ENCODE measurements at places on chromosomes 13 and 19. TPM values are rescaled to one million over a fixed set of nuclear protein-coding genes. Genes with fewer than 3 reads are reported as not detected.

The KCNRG gene
- total RNA-seq, result 1.9 TPM

The CEACAM3 gene
- not detected for total RNA-seq

The TPGS1 gene
- total RNA-seq, result 71.1 TPM

GRCh38 chr13:113862931-113863523 is 849 bp downstream of the GAS6 start:
- H3K4me3 ChIP-seq, result peak overlapping the region; percentile 40
- peak; percentile 49 for DNase-seq
- peak overlapping the region; percentile 16 for H3K27ac ChIP-seq
- no peaks in the 10 kb centered on the region for H3K36me3 ChIP-seq
- peaks cover 32% of the 10 kb centered on the region for H3K4me1 ChIP-seq
- peaks cover 27% of the 10 kb centered on the region for H3K27me3 ChIP-seq

- no peak overlapping the region for H3K4me3 ChIP-seq
- H3K27ac ChIP-seq, result no peak overlapping the region
- H3K27me3 ChIP-seq, result no peaks in the 10 kb centered on the region
- no peaks in the 10 kb centered on the region for H3K4me1 ChIP-seq
- DNase-seq, result peak; percentile 54
- H3K36me3 ChIP-seq, result no peaks in the 10 kb centered on the region
These were observed 86.5 kb downstream of the TNFSF11 start for GRCh38 chr13:42660333-42660965.

DNA sequence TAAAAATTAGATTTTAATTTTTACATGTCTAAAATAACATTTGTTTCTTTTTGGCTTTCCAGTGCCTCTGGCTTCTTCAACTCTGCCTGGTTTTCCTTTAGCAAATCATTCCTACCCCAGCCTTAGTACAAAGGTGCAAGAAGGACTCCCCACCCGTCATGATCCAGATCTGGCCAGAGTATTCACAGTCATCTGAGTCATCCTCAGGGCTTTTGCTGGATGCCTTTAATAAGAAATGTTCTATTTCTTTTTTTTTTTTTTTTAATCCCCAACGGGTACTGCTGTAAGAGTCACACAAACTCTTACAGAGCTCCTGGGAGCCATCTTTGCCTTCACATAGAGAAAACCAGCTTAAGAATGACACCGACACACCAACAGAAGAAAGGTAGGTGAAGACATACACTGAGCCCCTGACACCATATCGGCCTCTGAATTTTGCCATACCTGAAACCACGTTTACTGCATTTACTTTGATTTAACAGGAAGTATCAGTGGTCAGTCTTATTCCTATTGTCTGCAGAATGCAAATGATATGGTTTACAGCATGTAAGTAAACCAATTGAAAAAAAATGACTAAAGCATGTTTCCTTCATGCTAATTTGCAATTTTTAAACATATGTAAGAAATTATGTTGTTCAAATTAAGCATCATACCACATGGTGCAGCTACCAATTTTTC is 184.4 kb downstream of the NALCN start:
- DNase-seq, result no peak
- H3K27me3 ChIP-seq, result no peaks in the 10 kb centered on the region
- no peak overlapping the region for H3K4me3 ChIP-seq
- no peak overlapping the region for H3K27ac ChIP-seq
- H3K36me3 ChIP-seq, result no peaks in the 10 kb centered on the region
- no peaks in the 10 kb centered on the region for H3K4me1 ChIP-seq

GRCh38 chr19:911197-912033 is 1.6 kb downstream of the R3HDM4 start:
- H3K36me3 ChIP-seq, result no peaks in the 10 kb centered on the region
- peaks cover 3% of the 10 kb centered on the region for H3K27me3 ChIP-seq
- DNase-seq, result no peak
- no peaks in the 10 kb centered on the region for H3K4me1 ChIP-seq

- no peak overlapping the region for H3K27ac ChIP-seq
- H3K4me1 ChIP-seq, result peaks cover 5% of the 10 kb centered on the region
- no peak overlapping the region for H3K4me3 ChIP-seq
- peaks cover 83% of the 10 kb centered on the region for H3K27me3 ChIP-seq
These were observed 4.6 kb upstream of the TSHZ3 start for GRCh38 chr19:31353833-31354232.

DNA sequence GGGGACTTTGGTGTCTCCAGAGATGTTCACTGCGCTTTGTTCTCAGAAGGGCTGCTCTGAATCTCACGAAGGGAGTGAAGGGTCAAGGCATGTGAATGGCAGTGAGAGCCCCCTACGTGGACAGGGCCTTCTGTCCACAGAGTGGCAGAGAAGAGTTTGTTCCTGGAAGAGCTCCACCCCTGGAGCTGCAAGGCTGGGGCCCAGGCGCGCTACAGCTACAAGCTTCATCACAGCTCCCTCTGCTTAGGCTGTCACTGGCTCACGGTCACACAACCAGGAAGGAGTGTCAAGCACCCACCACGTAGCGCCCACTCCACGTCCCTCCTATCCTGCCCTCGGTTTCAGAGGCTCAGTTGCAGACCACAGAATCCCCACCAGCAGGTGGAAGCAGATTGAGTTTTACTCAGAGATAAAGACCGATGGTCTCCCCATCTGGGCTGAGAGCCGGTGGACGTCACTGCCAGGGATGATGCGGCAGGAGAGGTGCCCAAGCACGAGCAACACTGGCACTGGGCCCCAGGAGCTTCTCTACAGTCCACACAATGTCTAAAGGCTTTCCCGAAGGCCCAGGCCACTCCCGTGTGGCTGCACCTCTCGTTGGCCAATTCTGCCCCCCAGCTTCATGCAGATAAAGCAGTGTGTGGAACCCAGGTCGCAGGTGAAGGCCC is 23.0 kb upstream of the TFDP1 start:
- no peak overlapping the region for H3K4me3 ChIP-seq
- peaks cover 13% of the 10 kb centered on the region for H3K27me3 ChIP-seq
- no peak overlapping the region for H3K27ac ChIP-seq
- no peak for DNase-seq
- H3K36me3 ChIP-seq, result no peaks in the 10 kb centered on the region
- H3K4me1 ChIP-seq, result no peaks in the 10 kb centered on the region

GRCh38 chr13:32829676-32830335 is 186.4 kb upstream of the KL start:
- H3K36me3 ChIP-seq, result no peaks in the 10 kb centered on the region
- no peak overlapping the region for H3K4me3 ChIP-seq
- no peaks in the 10 kb centered on the region for H3K27me3 ChIP-seq
- no peak for DNase-seq

GRCh38 chr13:24293746-24294145 is 15.6 kb upstream of the C1QTNF9 start:
- no peaks in the 10 kb centered on the region for H3K27me3 ChIP-seq
- H3K4me1 ChIP-seq, result no peaks in the 10 kb centered on the region
- H3K36me3 ChIP-seq, result no peaks in the 10 kb centered on the region
- no peak overlapping the region for H3K27ac ChIP-seq
- H3K4me3 ChIP-seq, result no peak overlapping the region

DNA sequence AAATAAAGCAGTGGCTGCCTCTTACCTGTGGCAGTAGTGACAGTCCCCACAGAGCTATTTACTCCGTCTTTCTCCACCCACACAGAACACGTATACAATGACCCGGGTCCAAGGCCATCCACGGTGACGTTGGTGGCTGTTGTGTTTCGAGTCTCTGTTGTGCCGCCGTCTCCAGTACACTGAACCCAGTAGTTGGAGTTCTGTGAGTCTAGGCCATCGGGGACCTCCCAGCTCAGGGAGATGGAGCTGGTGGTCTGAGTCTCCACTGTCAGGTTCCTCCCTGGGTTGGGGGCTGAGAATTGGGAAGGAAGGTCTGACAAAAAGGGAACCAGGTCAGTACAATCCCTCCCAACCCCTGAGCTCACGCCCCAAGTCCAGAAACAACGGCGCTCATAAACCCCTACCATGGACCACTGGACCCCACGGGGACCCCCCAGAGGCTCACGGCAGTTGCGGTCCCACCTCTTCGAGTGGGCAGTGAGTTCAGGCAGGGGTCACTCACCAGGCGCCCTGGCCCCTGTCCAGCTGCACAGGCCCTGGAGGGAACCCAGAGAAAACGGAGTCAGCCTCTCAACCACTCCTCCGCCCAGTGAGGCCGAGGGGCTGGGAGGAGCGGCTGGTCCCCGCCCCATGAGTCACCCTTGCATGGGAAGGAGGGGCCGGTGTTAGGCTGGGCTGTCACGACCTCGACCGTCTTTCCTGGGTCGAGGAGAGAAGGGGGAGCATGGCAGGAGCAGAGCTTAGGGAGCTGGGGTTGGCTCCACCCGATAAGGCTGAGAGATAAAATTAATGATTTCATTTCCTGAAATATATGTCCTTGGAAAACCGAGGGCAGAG is 2.4 kb downstream of the PTPRH start:
- no peak overlapping the region for H3K27ac ChIP-seq
- peak; percentile 87 for DNase-seq
- no peak overlapping the region for H3K4me3 ChIP-seq

DNA sequence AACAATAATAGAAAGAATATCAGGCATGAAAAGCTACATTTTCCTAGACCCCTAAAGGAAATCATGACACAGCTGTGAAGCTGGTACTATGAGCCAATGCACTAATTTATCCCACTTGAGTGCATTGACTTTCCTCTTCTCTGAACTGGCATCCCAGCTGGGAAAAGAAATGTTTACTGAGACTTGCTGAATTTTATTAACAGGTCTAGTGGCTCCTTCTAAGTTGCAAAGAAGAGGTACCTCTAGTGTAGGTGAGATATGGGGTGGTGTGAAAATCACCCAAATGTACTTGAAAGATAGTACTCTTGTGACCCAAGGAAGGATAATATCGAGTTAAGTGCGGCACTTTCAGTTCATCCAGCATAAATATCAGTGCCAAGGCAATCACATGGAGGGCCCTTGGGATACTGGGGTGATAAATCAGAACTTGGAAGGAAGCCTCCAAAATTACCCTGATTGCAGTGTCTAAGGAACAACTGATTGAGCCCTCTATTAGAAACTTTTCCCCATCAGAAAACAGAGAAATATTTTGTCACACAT is 369.2 kb downstream of the PCDH9 start:
- H3K36me3 ChIP-seq, result no peaks in the 10 kb centered on the region
- peak overlapping the region; percentile 53 for H3K27ac ChIP-seq
- peaks cover 10% of the 10 kb centered on the region for H3K4me1 ChIP-seq
- no peak overlapping the region for H3K4me3 ChIP-seq
- no peak for DNase-seq

DNA sequence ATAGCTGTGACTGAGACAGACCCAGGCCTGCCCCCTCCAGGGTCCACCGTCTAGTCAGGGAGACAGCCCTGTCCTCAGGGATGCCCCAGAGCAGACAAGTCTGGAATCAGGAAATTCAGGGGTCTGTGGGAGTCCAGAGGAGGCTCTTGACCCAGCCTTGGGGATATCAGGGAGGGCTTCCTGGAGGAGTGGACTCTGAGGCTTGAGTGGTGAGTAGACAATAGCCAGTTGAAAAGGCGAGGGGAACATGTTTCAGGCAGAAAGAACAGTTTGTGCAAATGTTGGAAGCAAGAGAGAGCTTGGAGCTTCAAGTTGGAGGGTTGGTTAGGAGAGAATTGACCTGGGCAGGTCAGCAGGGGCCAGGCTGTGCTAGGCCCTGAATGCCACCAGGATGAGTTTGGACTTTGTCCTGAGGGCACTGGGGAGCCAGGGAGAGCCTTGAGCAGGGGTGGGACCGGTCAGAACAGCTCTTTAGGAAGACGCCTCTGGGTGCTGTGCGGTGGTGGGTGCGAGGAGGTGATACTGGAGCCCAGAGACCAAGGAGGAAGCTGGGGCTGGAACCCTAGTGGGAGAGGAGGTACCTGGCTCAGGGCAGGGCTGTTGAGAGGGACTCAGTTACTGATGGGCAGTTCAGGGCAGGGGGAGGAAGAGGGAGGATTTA is 2.7 kb downstream of the CCDC9 start:
- peaks cover 13% of the 10 kb centered on the region for H3K36me3 ChIP-seq
- peaks cover 11% of the 10 kb centered on the region for H3K4me1 ChIP-seq
- H3K27ac ChIP-seq, result no peak overlapping the region

DNA sequence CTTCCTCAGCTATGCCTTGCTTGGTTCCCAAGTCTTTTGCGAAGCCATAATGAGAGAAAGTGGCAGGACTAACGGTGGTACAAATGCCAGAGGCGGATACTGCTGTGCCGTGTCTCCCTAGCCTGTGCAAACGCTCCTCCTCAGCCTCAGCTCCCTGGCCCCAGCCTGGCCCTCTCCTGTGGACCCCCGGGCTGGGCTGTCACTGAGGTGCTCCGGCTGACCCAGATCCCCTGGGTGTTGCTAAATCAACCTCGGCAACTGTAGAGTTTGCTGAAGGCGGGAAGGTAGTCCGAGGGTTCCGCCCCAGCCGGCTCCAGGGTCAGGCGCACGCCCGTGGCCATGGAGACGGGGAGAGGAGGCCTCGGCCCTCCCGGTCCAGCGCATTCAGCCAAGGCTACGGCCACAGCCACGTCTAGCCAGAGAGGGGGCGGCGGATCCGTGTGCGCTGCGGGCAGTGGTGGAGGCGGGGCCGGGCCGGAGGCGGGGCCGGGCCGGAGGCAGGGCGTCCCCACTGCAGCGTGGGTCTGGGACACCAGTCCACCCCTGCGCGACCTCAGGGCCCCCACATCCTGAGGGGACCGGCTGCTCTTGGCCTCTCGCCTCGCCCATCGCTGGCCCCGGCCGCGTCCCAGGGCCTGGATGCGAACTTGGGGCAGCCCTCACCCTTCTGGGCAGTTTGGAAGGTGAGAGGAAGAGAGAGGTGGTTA is 16.4 kb upstream of the ZNF492 start:
- H3K27ac ChIP-seq, result no peak overlapping the region
- no peaks in the 10 kb centered on the region for H3K4me1 ChIP-seq
- DNase-seq, result no peak
- H3K27me3 ChIP-seq, result no peaks in the 10 kb centered on the region
- no peak overlapping the region for H3K4me3 ChIP-seq

DNA sequence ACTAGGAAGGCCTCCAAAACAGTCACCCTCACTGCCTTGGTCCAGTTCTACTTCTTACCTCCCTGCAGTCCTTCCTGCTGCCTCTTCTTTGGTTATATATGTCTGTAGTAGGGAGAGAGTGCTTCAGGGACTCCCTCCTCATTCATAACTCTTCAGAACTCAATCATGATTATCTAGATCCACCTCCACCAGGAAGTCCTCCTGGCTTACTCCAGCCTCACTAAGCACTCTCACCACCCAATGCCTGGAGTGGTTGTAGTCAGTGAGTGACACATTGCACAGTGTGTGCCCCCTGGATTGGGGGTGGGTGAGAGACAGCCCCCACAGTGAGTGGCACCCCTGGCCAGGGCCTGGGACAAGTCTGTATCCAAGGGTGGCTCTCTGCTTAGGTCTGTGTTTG is 10.0 kb upstream of the FOSB start:
- H3K36me3 ChIP-seq, result no peaks in the 10 kb centered on the region
- no peak overlapping the region for H3K4me3 ChIP-seq
- H3K4me1 ChIP-seq, result peaks cover 9% of the 10 kb centered on the region
- no peak overlapping the region for H3K27ac ChIP-seq
- DNase-seq, result no peak
- H3K27me3 ChIP-seq, result no peaks in the 10 kb centered on the region

GRCh38 chr13:104993708-104994107 is 1541.8 kb downstream of the EFNB2 start:
- DNase-seq, result no peak
- no peaks in the 10 kb centered on the region for H3K27me3 ChIP-seq
- no peaks in the 10 kb centered on the region for H3K36me3 ChIP-seq
- H3K4me3 ChIP-seq, result no peak overlapping the region
- H3K27ac ChIP-seq, result no peak overlapping the region

GRCh38 chr13:102945324-102945815 is 99.5 kb downstream of the ERCC5 start:
- no peak for DNase-seq
- peaks cover 12% of the 10 kb centered on the region for H3K4me1 ChIP-seq
- H3K27me3 ChIP-seq, result no peaks in the 10 kb centered on the region
- no peaks in the 10 kb centered on the region for H3K36me3 ChIP-seq
- no peak overlapping the region for H3K27ac ChIP-seq

GRCh38 chr13:104143760-104144416 is 1077.7 kb upstream of the SLC10A2 start:
- no peak overlapping the region for H3K27ac ChIP-seq
- no peak overlapping the region for H3K4me3 ChIP-seq

- no peak overlapping the region for H3K4me3 ChIP-seq
- H3K4me1 ChIP-seq, result no peaks in the 10 kb centered on the region
- DNase-seq, result no peak
- no peak overlapping the region for H3K27ac ChIP-seq
These were observed 16.6 kb downstream of the MED4 start for GRCh38 chr13:48078251-48078656.
